ENCODE measurements at places on chromosomes 5 and 9. TPM values are rescaled to one million over a fixed set of nuclear protein-coding genes. Genes with fewer than 3 reads are reported as not detected.

C7 gene
- polyA plus RNA-seq, result 64.0 TPM

ENTPD2 gene
- not detected for polyA plus RNA-seq

DNA sequence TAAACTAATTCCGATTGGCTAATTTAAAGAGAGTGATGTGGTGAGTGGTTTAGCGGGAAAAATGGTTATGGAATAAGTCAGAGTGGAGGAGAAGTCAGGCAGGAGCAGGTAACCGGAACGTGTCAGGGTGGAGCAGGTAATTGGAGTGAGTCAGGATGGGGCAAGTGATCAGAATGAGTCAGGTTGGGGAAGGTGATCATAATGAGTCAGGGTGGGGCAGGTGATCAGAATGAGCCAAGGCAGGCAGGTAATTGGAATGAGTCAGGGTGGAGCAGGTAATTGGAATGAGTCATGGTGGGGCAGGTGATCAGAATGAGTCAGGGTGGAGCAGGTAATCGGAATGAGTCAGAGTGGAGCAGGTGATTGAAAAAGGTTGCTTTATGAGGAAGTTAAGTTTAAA is 101.4 kb downstream of the TMEM167A start:
- no peak overlapping the region for H3K4me3 ChIP-seq
- no peak overlapping the region for H3K27ac ChIP-seq
- DNase-seq, result no peak
- no peaks in the 10 kb centered on the region for H3K27me3 ChIP-seq

GRCh38 chr5:180208435-180209081 is 453 bp downstream of the RASGEF1C start:
- no peak overlapping the region for H3K27ac ChIP-seq
- DNase-seq, result peak; percentile 44
- no peaks in the 10 kb centered on the region for H3K4me1 ChIP-seq
- peak overlapping the region; percentile 40 for H3K4me3 ChIP-seq

DNA sequence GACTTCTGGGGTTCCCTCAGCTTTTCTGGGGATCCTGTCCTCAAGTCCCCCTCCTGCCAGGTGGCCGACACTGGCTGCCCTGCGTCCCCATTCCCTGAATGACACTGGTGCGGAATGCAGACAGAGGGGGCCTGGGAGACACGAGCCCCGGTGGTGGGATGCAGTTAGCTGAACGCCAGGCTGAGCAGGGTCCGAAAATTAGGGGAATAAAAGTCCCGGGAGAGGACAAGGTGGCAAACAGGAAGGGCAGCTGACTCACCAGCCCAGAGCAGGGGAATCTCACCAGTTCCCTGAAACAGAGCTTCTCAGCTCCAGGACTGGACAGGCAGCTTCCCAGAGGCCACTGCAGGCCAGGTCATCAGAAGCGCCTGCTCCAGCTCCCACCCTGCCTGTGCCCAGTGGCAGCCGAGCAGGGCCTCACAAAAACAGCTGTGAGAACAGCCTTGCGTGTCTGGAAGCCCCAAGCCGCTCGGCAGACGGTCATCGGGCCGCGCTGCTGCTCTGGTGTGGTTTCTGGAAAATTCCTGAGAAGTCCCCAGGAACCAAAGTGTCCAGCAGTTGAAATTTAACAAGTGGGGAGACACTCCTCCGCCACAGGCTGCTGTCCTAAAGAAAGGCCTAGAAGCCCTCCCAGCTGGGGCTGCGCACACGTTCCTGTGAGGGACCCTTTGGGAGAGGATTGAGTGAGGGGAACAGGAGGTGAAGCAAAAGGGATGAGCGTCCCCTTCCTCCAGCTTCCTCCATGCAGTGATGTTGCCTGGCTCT is 47.6 kb upstream of the EXOC3 start:
- H3K36me3 ChIP-seq, result no peaks in the 10 kb centered on the region
- H3K4me3 ChIP-seq, result no peak overlapping the region
- no peak overlapping the region for H3K27ac ChIP-seq
- H3K27me3 ChIP-seq, result no peaks in the 10 kb centered on the region

DNA sequence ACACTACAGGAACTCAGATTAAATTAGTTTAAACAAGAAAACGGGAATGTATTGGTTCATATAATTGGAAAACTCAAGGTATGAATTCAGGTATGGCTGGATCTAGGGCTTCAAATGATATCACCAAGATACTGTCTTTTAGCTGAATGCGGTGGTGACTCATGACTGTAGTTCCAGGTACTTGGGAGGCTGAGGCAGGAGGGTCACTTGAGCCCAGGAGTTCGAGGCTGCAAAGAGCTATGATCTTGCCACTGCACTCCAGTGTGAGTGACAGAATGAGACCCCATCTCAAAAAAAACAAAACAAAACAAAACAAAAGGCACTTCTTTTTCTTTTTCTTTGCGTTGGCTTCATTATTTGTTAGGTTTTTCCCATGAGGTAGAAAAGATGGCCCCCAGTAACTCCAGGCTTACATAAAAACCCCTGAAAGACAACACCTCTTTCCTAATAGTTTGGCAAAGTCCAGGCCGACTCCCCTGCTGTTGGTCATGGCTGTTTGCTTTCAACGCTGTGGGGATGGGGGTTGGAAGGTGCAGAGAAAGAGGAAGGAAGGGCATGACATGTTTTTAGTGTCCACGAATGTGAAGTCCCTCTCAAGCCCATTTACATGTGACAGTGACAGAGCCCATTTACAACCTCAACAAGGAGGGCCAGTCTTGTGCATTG is 39.8 kb upstream of the CRB2 start:
- H3K27ac ChIP-seq, result no peak overlapping the region
- peaks cover 11% of the 10 kb centered on the region for H3K4me1 ChIP-seq
- no peaks in the 10 kb centered on the region for H3K36me3 ChIP-seq

DNA sequence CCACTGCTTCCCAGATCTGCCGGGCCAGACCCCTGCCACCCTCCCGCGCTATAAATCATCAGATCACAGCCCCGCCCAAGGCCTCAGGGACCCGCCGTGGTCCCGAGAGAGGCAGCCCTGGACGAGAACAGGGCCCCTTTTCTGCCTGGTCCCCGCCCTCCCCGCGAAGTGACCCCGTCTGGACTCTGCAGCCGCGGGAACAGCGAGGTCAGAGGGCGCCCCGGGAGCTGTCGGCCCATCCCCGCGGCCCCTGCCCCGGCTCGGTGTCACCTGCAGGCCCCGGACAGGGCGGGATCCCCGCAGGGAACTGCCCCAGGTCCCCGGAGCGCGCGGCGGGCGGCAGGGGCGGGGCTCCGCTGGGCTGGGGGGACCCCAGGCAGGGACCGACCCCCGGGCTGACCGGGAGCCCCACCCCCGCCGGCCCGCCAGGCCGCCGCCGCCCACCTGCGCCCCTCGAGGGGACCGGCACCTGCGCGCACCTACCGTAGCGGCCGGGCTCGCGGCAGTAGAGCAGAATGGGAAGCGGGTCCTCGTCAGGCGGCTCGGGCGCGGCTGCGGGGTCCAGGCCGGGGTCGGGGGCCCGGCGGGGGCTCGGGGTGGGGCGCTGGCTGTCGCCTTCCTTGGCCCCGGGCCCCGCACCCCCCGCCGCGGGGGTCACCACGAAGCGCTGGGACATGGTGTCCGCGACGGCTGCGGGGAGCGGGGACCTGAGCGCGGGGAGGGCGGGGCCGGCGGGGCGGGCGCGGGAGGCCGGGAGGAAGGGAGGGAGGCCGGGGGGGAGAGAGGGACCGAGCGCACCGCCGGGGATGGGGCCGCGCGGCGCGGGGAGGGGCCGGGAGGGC is 43.5 kb upstream of the SLC12A7 start:
- H3K27ac ChIP-seq, result no peak overlapping the region
- no peak for DNase-seq
- H3K36me3 ChIP-seq, result no peaks in the 10 kb centered on the region
- no peaks in the 10 kb centered on the region for H3K4me1 ChIP-seq
- peaks cover 67% of the 10 kb centered on the region for H3K27me3 ChIP-seq
- H3K4me3 ChIP-seq, result peak overlapping the region; percentile 12

DNA sequence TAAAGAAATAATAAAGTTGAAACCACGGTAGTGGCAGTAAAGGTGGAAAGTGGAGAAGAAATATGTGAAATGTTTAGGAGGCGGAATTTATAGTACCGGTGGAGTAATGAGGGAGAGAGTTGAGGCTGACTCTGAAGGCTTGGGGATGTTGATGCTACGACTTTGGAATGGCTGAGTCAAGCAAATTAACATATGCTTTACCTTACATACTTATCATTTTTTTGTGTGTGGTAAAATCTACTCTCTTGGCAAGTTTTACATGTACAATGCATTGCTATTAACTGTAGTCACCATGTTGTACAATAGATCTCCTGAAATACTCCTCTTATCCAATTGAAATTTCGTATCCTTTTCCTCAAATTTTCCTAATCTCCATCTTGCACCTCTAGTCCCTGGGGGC is 179.0 kb downstream of the TAF11L14 start:
- no peaks in the 10 kb centered on the region for H3K27me3 ChIP-seq
- no peaks in the 10 kb centered on the region for H3K4me1 ChIP-seq
- no peaks in the 10 kb centered on the region for H3K36me3 ChIP-seq

DBH gene
- polyA plus RNA-seq, result 0.04 TPM

- H3K4me1 ChIP-seq, result no peaks in the 10 kb centered on the region
- H3K4me3 ChIP-seq, result no peak overlapping the region
- DNase-seq, result no peak
- H3K27ac ChIP-seq, result no peak overlapping the region
- H3K36me3 ChIP-seq, result no peaks in the 10 kb centered on the region
Measured at GRCh38 chr5:72938206-72938605, 17.6 kb upstream of the FCHO2 start.

DNA sequence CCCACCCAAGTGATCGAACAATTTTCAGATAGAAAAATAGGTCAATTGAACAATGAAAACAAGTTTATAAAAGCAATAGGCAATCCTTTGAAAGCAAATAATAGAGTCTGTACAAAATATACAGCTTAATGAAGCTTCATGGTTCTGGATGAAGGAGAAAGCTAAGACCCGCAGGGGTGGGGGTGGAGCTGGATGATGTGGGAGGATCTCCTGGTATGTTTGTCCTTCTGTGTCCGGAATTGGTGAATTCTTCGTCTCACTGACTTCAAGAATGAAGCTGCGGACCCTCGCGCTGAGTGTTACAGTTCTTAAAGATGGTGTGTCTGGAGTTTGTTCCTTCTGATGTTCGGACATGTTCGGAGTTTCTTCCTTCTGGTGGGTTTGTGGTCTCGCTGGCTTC is 149.9 kb downstream of the NXNL2 start:
- H3K27me3 ChIP-seq, result no peaks in the 10 kb centered on the region
- H3K4me3 ChIP-seq, result no peak overlapping the region
- H3K27ac ChIP-seq, result no peak overlapping the region
- no peaks in the 10 kb centered on the region for H3K36me3 ChIP-seq
- no peaks in the 10 kb centered on the region for H3K4me1 ChIP-seq

DNA sequence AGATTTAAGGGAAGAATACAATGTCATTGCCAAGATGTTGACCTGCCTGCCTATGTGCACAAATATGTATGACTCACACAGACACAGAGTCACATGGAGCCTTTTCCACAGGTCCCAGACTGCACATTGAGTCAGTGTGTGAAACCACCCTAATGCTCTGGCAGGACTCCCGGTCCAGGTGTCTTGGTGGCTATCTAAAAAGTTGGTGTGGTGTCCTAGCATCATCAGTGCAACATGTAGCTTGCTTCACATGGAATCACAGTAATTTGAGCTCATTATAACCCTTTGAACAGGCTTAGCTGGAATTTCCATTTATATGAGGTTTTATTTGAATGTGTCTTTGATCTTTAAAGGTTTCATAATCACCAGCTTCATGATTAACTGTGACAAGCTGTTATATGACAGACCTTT is 10.7 kb downstream of the IFNA5 start:
- no peak for DNase-seq
- H3K4me3 ChIP-seq, result no peak overlapping the region
- no peaks in the 10 kb centered on the region for H3K36me3 ChIP-seq
- H3K4me1 ChIP-seq, result no peaks in the 10 kb centered on the region
- peaks cover 21% of the 10 kb centered on the region for H3K27me3 ChIP-seq

All from cardiac muscle cell (in vitro differentiated cells and primary cell).